ENCODE measurements at places on chromosomes 7 and 10. TPM values are rescaled to one million over a fixed set of nuclear protein-coding genes. Genes with fewer than 3 reads are reported as not detected.
A peak's percentile ranks its signal among the peaks of the same experiment; 100 is the strongest.

- DNase-seq, result no peak
Measured at GRCh38 chr7:42736931-42737330, 174.9 kb downstream of the C7orf25 start.

DNA sequence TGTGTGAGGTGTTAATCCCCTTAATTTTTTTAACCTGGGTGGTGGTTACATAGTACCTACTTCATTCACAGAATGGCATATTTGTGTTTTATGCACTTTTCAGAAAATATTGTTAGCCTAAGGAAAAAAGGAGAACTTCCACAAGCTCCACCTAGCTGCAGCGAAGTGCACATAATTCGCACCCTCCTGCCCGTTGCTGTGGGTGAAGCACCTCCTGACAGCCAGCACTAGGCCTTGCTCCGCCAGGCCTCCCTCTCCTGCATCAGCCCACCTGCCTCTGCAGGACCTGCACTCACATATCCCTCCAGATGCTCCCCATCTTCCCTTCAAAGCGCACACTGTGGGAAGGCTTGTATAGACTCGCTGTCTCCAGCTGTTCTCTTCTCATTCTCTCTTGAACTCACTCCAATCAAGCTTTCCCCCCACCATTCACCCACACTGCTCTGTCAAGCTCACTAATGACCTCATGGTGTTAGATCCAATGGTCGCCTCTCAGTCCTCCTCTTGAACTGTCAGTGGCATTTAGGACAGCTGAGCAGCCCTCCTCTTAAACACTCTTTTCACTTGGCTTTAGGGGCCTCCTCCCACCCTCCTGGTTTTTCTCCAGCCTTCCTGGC lies 20.7 kb upstream of the GRID1 start:
- no peak for DNase-seq

DNA sequence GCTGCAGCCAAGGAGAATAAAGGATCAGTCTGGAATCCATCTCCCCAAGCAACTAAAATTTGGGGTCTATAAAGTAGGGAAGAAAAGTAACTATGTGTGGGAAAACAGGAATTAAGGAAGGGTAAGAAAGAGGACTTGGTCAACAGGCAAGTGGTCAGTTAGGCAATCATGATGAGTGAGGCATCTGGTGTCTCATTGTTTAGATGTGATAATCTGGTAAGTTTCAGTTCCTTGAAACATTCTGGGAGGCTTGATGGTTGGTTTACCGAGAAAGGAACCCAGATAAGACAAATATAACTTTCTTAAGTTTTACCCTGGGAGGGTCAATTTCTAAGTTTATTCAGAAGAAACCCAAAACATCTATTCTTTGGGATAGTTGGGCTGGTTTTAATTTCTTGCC lies 22.3 kb downstream of the HYAL4 start:
- no peak for DNase-seq

GRCh38 chr7:27890205-27890849 lies 150.4 kb downstream of the TAX1BP1 start:
- DNase-seq, result no peak

DNA sequence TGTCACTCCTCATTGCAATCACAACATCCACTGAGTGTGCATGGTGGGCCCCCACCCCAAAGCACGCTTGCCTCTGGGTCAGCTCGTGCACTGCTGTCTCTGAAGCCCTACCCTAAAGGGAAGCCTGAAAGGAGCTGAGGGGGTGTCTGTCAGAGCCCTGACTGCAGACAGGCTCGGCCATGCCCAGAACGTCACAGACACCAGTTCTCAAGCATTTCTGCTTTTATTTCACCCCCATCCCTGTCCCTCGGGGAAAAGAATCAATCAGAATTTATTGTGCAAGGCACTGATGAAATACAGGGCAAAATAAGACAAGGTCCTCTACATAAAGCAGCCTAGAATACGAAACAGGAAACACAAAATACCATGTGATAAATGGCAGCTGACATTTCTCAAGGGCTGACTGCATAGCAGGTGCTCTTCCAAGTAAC lies 231.8 kb downstream of the WDR37 start:
- no peak for DNase-seq

DNA sequence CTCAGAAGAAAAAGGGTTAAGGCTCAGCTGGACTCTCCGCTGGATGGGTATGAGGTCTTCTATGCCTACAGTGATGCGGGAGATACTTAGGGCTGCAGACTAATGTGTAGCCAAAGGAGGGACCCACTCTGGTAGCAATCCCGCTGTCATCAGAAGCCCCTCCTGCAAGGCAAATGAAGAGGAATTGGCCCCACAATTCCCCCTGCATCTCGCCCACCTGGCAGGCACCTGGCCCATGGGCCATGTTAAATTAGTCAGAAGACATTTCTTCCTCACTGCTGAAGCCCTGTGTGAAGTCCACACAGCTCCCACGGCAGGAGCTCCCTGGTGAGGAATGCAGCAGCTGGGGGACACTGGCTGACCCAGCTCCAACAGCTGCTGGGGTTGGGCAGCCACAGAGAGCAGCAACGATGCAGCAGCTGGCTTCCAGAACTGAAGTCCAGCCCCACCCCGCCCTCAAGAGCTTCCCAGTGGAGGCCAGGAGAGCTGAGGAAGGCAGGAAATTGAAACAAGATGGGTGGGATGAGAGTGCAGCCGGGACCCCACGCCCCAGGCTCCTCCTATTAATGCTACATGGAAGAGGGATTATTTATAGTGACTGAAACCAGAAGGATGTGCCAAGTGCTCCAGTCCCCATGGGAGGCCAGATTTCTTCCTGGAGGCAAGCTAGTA lies 5.5 kb downstream of the VSTM4 start:
- peak; percentile 76 for DNase-seq

DNA sequence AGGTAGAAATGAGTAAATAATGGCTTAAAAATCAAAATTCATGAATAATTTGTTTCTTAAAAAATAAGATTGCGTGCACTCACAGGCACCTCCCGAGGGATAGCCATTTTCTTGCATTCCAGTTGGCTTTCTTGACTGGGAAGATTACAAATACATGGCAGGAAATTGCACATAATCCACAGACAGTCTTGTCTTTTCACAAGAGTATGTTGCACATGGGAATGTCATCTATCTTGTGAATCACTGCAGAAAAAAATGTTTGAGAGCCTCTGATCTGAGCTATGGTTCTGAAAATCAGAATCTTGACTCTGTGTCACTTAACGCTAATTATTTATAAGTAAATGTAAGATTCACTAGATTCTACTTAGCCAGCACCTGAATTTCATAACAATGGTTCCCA lies 74.1 kb upstream of the PRKG1 start:
- no peak for DNase-seq

DNA sequence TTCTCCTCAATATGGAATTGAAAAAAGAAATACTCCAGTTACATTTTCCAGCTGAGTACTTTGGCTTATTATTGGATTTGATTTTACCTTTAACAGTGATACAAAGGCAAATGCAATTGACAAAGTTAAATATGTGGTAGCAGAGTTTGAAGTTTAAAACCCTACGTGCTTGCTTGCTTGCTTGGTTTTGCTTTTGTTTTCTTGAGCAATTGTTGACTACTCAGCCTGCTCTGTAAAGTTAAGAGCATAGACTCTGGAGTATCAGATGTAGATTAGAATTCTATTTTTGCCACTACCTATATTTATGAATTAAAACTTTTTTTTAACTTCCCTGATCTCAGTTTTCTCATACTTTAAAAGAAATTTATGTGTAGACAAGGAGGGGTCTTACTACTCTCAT lies 51.4 kb downstream of the PCDH15 start:
- no peak for DNase-seq

- no peak for DNase-seq
Measured at GRCh38 chr7:76278540-76278939, 23.9 kb upstream of the HSPB1 start.

DNA sequence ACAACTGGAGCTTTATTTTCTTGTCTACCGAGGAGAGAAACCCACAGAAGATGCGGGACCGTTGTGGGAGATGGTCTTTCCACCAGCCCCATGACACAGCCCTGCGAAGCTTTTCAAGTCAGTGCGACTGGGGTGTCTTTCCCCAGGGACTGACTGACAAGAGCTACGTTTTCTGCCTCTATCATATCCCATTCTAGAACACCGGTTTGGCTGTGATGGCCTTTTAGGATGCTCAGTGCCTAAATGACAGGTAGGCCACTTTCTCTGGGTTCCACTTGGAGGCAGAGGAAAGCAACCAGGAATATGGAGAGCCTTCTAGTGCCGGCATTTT lies 16.9 kb downstream of the SLC13A4 start:
- no peak for DNase-seq

GRCh38 chr10:37872955-37873354 lies 15.5 kb upstream of the ZNF248 start:
- DNase-seq, result no peak

Gene OLAH
- total RNA-seq, result 1.1 TPM

All from aorta (tissue), 5 donors.